Activated CD8-positive, alpha-beta memory T cell treated with anti-CD3 and anti-CD28 coated beads, Interleukin-2, amount 50 U/mL, for 4 hours (primary cell): ENCODE measurements at places on chromosomes 7 and 10.

DNA sequence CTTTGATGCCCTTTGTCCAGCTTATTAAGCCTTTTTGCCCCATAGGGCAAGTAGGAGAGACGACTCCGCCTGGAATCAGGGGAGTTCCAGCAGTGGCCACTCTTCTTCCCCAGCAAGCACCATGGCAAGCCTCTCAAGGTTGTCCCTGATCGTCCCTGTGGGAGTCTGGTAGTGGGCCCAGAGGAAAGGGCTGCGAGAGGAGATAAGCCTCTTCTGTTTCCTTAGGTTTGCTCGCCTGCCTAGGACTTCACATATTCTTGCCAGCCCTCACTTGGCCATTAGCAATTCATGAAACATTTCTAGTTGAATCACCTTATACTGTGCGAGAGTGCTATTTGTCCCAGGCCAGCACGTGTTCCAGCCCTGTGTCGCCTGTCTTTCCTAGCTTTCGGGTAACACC is 47.8 kb upstream of the CPN1 start:
- no peak for DNase-seq

DNA sequence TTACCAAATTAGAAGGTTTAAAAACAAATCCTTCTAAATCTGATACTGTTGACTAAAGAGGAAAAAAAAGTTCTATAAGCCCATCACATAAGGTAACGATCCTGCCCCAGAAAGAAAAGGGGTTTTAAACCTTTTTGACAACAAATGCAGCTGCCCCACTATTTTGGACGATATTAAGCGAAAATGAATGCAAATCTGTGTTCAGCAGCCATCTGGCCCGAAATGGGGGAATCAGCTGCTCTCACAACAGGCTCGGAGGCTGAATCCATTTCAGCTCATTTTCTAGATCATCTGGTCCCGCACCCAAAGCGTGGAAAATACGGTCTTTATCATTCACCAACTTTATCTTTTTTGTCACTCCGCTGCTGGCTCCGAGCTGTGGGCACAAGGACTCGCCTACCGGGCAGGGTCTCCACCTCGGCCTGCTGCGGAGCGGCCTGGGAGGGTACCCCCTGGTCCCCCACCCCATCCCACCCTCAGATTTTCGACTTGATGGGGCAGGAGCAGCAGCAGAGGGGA is 2.4 kb upstream of the EBF3 start:
- no peak for DNase-seq

GRCh38 chr10:49735848-49736563 is 26.1 kb downstream of the OGDHL start:
- DNase-seq: no peak

DNA sequence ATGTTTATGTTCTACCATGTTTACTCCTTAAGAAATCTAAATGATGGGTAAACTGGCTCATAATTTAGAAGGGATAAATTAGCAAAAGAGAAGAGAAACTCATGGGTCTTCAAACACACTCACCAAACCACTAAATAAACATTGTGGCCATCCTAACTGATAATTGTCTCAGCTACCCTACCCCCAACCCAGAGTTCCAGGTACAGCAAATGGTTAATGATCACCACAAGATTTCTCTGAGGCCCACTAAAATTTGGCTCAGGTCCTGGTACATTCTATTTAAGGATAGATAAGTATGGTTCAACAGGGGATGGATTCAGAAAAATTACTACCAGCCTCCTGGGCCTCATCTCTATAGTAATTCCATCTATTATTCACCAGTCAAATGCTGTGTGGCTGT is 21.4 kb downstream of the SLC25A13 start:
- DNase-seq: no peak

DNA sequence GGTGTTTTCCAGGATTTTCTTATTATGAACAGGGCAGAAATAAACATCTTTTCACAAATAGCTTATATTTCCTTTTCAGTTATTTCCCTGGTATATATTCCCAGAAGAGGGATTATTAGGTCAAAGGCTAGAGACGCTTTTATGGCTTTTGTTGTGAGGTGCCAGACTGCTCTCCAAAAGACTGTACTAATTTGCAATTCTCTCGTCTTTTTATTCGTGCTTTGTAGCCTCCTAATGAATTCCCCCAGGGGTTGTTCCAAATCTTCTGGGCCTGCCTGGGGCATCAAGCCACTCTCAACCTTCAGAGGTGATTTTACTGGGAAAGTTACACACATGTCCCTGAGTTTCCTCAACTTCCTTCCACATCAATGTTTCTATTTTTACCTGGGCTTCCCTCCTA is 34.0 kb upstream of the R3HCC1L start:
- no peak for DNase-seq

- no peak for DNase-seq
Measured at GRCh38 chr10:80700252-80700651, 162.6 kb downstream of the SH2D4B start.

DNA sequence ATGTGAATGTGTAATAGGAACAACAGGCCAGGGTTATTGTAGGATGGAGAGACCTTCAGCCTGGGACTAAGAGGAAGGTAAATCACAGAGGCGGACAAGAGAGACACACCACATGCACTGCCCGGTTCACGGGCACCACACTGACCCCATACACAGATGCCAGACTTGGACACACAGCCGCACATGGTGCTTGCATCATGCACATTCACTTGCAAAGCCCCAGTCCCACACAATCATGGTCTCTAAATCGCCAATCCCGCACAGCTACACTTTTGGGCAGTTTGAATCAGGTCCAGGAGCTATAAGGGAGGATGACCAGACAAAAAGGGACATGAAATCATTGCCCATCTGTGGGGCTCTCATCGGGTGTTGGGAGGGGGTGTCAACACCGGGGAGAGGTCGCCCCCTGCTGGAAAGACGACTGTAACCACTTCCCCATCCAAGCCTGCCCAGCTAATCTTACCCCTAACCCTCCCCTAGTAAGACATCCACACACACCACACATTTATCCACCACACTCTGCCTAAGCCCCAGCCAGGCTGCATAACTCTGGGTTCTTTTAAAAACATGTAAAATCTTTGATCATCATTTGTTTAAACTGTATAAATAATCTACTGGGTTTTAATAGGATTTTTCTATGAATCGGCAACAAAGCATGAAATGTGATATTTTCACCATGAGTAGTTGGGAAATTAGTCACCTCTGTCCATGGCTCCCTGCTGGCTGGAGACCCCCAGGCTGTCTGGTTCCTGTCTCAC is 40.5 kb upstream of the SLF2 start:
- DNase-seq: peak; percentile 48

- DNase-seq: no peak
Measured at GRCh38 chr7:150753239-150753638, 16.0 kb downstream of the GIMAP5 start.

DNA sequence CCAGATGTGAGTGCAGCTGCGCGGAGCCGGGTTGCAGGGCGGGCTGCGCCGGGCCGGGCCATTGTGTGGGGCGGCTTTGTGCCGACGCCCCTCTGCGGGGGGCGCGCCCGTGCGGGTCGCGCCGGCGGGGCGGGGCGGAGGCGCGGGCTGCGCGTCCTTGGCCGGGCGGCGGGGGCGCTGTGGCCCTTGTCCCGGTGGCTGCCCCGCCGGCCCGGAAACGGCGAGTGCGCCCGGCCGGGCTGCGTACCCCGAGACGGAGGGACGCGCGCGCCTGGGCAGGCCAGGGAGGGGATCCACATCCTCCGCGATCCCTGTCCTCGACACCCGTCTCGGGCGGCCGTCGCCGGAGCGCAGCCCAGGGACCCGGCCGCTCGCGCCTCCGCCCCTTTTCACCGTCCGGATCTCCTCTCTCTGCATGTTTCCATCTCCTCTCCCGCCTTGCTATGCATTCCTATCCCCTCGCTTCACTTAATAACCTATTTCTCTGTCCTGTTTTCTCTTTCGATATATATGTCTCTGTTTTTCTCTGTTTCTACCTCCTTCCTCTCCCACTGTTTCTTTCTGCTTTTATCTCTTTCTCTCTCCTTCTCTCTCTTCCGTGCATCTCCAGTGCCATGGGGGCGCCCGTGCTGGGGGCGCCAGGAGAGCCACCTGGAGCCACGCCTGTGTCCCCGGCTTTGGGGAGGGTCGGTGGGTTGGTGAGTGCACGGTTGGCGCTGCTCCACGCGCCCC is 765 bp downstream of the PFKFB3 start:
- peak; percentile 68 for DNase-seq

DNA sequence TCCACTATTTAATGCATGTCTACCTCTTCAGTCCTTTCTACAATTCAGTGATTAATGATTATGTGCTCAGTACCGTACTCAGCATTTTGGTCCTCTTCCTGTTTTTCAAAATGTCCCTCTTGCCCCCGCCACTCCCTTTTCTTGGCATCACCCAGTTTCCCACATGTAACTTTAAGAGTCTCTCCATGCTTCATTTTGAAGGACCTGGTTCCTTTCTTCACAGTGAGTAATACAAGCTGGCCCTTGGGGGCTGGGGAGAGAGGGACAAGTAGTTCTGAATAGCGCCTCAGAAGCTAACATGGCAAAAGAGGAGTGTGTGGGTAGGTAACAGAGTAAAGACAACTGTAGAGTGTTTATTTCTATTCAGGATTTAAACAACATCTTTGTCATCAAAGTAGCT is 34.6 kb upstream of the SLIT1 start:
- DNase-seq: no peak

- DNase-seq: no peak
Measured at GRCh38 chr10:48187713-48188485, 86.6 kb downstream of the FRMPD2 start.

DNA sequence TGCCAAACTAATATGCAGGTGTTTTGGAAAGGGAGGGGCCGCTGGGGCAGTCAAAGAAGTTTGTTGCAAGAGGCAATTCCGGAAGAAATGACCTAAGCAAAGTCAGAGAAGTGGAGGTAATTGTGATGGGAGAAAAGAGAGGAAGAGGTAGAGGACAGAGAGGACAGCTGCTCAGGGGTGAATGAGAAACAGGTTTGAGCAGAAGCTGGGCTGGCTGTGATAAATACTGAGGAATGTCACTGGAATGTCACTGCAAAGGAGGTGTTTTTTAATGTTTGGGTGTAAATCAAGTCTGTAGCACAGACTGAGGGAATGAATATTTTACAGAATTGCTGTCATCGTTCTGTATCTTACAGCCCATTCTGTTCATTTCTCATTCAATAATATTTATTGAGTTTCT is 207.2 kb downstream of the DPP6 start:
- no peak for DNase-seq

DNA sequence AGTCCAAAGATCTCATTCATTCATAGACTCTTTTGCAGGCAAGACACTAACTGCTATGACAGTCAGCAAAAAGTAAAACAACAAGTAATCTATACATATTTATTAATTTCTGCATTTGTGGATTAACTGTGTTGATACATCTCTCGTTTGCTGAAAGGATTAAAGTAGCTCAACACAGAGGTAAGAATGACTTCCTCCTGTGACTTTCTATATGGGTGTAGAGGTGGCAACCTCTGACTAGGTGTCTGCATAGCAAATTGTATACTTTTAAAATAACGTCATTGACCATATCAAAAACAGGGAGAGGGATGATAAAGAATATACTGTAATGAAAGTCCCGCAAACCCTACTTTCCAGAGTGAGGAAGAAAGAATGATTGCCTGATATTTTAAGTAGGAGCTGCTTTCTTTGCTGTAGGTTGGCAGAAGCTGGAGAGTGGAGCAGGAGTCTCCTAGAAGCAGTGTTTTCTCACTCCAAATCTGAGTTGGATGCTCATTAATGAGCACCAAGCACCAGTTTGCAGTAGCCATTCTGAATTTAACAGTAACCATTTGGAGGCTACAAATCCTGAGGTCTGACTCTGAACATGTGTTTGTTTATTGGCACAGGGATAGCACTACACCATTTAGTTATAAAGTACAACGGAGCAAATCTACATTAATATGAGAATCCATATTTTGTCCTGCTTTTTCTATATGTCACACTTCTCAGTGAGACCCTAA is 9.2 kb upstream of the LRRN3 start:
- DNase-seq: no peak

DNA sequence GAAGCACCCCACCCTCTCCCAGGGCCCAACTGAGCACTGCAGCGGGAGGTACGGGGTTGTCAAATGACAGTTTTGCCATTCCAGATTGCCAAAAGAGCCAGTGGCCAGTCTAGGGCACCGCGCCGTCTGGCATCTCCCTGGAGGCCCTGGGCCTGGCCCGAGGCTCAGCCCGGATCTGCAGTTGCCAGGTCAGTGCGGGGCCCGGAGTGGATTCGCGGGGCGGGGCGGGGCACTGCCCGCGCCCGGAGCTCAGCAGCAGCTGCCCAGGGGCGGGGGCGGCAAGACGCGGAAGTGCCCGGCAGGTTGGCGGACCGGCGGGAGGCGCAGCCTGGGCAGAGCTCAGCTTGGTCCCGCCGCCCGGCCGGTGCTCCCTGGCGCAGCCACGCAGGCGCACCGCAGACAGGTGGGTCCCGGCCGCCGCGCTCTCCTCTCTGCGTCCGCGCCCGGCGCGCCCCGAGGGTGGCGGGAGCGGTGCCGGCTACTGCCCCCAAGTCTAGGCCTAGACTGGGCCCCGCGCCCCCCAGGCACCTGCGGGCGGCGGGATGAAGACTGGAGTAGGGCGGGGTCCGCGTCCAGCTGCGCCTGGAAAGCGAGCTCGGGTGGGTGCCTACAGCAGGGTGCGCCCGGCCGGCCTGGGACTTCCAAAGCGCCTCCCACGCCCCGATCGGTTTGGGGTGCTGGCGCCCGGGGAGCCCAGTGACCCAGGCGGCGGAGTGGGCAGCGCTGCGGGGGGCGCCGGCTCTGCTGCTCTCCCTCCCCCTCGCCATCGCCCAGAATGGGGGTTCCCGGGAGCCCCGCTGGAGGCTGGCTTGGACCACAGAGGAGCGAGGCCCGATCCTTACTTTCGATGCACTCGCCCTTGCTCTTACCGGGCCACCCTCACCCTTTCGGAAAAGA is at the start of gene IRF5:
IRF5 (plus strand) TSS at position 281 of the 897 bp plus-strand sequence. CDS start 4,155 bp downstream, outside the sequence.
- DNase-seq: no peak

- no peak for DNase-seq
Measured at GRCh38 chr10:113666682-113667252, 2.9 kb upstream of the NRAP start.

GRCh38 chr7:2100278-2101208 is 132.2 kb downstream of the MAD1L1 start:
- no peak for DNase-seq

DNA sequence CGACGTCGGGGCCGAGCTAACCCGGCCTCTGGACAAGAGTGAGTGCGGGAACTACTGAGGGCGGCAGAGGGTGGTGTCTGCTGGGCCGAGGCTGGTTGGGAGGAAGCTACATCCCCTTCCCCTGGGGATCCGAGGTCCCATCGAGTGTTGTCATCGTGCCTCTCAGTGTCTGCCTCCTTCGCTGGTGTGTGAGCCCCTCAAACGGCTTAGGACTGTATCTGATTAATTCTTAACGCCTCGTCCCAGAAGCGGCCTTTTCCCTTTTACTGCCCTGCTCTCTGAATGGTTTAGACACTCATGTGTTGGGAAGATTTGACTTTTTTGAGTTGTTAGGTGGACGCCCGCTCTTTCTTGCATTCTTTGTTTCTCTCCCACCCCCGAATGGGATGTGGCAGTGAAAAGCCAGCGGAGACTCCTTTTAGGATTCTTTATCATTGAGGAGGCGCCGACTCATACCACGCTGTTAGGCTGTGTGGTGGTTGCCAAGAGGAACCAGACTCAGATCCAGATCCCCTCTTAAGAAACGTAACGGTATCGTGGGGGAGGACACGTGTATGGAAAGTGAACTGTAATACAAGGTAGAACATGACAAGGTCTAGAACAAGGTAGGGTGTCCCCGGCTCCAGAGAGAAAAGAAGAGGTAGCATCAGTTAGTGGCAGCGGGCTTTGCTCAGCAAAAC is 631 bp downstream of the SUPV3L1 start:
- no peak for DNase-seq
